SJCRH30 (cell line): ENCODE measurements at places on chromosomes 16 and 17. TPM values are rescaled to one million over a fixed set of nuclear protein-coding genes. Genes with fewer than 3 reads are reported as not detected.

GDPD3 gene
- 1.0 and 1.1 TPM in 2 replicates for total RNA-seq

DNA sequence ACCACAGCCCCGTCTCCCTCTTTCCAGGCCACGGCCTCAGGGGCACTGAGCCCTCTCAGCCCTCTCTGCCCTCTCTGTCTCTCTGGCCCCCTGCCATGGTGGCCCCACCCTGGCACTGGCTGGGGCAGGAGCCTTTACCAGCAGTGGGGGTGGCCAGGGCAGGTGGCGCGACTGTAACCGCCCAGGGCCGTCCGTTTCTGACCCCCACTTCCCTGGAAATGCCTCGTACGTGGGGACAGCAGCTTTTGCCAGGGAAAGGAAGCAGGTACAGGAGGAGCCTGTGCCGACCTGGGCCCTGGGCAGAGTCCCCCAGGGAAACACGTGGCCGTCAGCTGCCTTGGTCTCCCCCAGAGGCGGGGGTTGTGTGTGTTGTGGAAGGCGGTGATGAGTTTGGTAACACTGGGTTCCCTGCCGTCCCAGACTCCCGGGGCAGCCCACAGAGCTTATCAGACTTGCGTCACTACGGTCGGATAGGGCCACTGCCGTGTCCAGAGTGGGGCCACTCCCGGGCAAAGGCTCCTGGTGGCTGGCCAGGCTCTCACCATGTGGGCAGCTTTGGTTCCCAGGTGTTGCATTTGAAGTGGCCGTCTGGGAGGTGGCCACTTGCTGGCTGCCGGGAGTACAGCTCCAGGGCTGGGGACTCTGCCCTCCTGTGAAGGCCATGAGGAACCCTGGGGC is 249.3 kb upstream of the CIBAR2 start:
- DNase-seq, result no peak

GRCh38 chr17:2814481-2815341 is 18.5 kb downstream of the RAP1GAP2 start:
- DNase-seq, result peak; percentile 10

GRCh38 chr16:9138731-9139501 is 47.5 kb downstream of the HAPSTR1 start:
- peak; percentile 57 for DNase-seq

DNA sequence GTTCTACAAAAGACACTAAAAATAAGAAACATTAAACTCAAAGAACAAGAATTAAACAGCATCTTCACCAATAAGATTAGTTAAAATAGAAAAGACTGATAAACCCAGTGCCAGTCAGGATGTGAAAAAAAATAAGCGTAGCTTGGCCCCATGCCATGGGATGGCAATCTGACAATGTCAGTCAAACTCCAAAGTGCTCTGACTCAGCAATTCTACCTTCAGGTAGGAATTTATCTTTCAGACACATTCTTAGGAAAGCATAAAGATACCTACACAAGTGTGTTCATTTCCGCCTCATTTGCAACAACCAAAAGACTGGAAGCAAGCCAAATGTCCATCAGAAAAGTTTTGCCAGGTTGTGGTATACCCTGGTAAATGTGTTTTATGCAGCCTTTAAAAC is 9.1 kb upstream of the MPO start:
- DNase-seq, result no peak

GRCh38 chr16:82509691-82510430 is 116.9 kb upstream of the CDH13 start:
- DNase-seq, result no peak

GRCh38 chr16:64589836-64590235 is 532.0 kb downstream of the CDH11 start:
- no peak for DNase-seq

GRCh38 chr17:70276906-70277305 is 107.6 kb downstream of the KCNJ2 start:
- no peak for DNase-seq

- no peak for DNase-seq
These were observed 95.9 kb upstream of the ZFHX3 start for GRCh38 chr16:73143576-73144422.
